Stimulated activated CD8-positive, alpha-beta memory T cell treated with anti-CD3 and anti-CD28 coated beads, Interleukin-15, amount 100 ng/mL, for 48 hours (primary cell): ENCODE measurements at places on chromosomes 7 and 10.

DNA sequence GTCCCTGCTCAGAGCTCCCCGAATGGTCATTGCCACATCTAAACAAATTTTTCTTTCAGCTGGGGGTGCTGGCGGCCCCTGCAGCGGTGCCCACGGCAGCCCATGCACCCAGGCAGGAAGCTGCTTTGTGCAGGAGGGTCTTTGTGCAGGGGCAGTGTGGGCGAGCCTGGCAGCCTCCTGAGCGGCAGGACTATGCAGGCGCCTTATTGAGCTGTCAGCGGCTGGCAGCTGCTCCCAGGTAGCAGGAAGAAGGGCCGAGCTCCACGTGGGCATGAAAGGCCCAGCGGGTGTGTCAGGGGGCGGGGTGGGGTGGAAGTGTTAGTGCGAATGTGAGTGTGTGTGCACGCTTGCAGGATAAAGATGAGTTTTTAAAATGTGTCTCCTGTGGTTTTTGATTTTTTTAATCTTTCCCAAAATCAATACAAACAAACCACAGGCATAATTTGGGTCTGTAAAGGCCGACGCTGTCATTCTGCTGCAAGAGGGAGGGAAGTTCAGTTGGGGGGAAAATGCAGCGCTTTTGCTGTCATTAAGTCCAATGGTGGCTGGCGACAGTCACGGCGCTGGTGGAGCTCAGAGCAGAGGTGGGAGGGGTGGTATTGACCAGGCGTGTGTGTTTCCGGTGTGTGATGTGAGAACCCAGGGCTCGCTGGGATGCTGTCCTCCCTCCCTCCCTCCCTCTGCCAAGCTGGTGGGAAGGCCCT is 83.9 kb downstream of the LHPP start:
- DNase-seq = no peak

DNA sequence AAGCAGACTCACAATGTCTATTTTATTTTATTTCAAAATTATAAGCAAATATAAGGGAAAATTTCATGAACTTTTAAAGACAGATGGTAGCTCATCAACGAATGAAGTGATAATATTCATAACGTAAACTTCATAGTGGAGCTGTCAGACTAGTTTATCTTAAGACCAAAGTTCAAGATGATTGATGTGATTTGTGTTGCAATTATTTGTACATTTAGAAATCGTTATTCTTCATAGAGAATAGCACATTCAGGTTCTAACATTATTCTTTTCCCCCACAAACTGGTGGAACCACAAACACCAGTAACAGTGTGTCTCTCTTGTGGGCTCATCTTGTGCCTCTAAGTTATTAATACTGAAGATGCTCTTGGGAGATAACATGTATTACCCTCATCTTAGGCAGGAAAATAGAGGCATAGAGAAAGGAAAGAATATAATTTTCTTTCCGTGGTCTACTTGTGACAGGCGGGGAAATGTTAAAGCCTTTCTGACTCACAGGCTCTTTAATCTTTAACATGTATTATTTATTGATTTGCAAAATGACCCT is 37.0 kb downstream of the CCSER2 start:
- no peak for DNase-seq

GRCh38 chr10:133093291-133093690 is 5.6 kb downstream of the ADGRA1 start:
- no peak for DNase-seq

- no peak for DNase-seq
Observed at GRCh38 chr10:88833723-88834122, 17.9 kb downstream of the ANKRD22 start.

- DNase-seq = no peak
Observed at GRCh38 chr10:17747883-17748550, 4.0 kb upstream of the TMEM236 start.

DNA sequence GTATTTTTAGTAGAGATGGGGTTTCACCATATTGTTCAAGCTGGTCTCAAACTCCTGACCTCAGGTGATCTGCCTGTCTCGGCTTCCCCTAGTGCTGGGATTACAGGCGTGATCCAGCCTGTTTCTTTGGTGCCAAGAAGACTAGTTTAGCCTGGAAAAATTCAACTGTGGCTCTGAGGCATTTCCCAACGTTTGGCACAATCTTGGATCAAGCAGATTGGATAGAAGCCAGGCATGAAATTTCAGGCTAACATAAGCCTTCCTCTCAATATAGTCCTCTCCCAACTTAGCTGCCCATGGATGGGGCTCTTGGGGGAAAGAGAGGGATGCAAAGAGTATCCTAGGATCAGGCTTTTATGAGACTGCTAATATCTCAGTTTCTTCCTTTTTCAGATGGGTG is 53.8 kb downstream of the APBB1IP start:
- DNase-seq = no peak
